ENCODE measurements at places on chromosomes 12 and 14.

DNA sequence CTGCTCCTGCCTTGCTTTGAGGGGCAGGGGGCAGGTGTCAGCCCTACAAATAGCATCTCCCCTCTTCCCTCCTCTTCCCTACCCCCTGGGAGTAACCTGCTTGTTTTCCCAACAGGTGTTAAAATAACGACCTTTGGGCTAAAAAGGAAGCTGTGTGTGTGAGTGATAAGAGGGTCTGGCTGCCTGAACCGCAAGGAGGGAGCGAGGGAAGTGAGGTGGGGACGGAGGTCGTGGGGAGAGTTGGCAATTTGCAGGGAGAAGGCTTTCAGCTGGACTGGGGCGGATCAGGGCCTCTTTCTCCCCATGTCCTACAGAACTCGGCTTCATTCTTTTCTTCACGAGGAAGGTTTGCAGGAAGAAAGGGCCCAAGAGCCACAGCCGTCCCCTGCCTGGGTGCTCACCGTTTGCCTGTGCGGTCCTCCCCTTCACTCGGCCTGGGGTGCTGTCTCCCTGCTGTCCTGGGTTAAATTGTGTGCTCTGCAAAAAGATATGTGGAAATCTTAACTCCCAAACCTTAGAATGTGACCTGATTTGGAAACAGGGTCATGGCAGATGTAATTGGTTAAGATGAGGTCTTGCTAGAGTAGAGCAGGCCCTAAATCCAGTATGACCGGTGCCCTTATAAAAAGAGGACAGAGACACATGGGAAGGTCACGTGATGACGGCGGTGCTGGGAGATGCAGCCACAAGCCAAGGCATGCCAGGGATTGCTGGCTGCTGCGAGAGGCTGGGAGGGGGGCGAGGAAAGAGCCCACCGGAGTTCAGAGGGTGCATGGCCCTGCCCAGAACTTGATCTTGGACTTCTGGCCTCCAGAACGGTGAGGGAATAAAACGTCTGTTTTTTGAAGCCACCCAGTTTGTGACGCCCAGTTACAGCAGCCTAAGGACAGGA lies 38.7 kb upstream of the NCOR2 start:
- no peak for DNase-seq

GRCh38 chr12:102388469-102388868 lies 91.9 kb downstream of the IGF1 start:
- peak; percentile 89 for DNase-seq

GRCh38 chr14:97832776-97833175 lies 1035.6 kb downstream of the VRK1 start:
- DNase-seq: no peak

DNA sequence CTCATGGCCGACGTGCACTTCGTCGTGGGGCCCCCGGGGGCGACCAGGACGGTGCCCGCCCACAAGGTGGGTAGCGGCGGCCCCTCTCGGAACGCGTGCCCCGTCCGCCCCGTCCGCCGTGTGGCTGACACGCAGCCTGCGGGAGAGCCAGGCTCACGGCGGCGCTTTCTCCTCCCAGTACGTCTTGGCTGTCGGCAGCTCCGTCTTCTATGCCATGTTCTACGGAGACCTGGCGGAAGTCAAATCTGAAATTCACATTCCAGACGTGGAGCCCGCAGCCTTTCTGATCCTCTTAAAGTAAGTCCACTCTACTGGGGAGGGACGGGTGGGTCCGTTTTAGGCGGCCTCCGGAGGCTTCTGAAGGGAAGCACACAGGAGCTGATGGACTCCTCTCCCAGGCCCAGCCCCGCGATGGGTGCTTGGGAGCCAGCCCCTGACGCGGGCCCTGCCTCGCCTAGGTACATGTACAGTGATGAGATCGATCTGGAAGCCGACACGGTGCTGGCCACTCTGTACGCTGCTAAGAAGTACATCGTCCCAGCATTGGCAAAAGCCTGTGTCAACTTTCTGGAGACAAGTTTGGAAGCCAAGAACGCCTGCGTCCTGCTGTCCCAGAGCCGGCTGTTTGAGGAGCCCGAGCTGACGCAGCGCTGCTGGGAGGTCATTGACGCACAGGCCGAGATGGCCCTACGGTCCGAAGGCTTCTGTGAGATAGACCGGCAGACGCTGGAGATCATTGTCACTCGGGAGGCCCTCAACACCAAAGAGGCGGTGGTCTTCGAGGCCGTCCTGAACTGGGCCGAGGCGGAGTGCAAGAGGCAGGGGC lies 1.1 kb downstream of the BTBD6 start:
- peak; percentile 40 for DNase-seq

DNA sequence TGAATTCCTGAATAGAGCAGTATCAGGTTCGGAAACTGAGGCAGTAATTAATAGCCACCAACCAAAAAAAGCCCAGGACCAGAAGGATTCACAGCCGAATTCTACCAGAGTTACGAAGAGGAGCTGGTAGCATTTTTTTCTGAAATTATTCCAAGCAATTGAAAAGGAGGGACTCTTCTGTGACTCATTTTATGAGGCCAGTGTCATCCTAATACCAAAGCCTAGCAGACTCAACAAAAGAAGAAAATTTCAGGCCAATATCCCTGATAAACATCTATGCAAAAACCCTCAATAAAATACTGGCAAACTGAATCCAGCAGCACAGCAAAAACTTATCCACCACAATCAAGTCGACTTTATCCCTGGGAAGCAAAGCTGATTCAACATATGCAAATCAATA lies 202.3 kb upstream of the SLC16A7 start:
- peak; percentile 24 for DNase-seq

DNA sequence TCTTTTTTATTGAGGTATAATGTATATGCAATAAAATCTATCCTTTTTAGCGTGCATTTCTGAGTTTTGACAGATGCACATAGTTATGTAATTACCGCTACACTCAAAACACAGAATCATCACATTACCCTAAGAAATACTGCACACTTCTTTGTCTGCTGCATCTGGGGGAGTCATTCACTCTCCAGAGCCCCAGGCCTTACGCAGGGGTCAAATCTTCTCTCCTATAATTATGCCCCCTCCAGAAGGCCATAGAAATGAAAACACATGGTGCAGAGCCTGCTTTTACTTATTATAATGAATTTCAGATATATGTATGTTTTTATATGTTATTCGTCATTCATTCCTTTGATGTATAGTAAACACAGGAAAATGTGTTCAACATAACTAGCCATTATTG lies 296.5 kb upstream of the TMEM132C start:
- no peak for DNase-seq

DNA sequence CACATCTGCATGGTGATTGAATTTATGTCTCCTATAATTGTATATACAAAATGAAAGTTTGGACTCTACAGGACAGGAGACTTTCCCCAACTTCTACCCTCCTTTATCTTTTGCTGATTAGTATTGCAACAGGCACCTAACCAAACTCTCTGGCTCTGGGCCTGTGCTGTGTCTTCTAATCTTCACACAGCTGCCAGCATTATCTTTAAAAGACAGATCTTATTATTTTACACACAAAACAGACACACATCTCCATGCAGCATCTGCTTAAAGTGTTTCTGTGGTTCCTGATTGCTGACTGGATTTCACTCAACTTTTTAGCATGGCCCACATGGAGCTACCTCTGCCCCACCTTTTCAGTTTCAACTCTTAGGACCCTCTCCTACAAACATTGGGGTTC lies 154.9 kb upstream of the PELI2 start:
- DNase-seq: peak; percentile 51

GRCh38 chr14:104604458-104605449 lies at the start of gene TMEM179:
TSS of gene TMEM179 (minus strand) at chr14:104604772. CDS start at chr14:104604741, 31 bp downstream.
- DNase-seq: peak; percentile 14

- DNase-seq: peak; percentile 81
Observed at GRCh38 chr12:124681779-124682391, 114.5 kb upstream of the NCOR2 start.

GRCh38 chr12:113954547-113954946 lies 11.6 kb downstream of the RBM19 start:
- no peak for DNase-seq

DNA sequence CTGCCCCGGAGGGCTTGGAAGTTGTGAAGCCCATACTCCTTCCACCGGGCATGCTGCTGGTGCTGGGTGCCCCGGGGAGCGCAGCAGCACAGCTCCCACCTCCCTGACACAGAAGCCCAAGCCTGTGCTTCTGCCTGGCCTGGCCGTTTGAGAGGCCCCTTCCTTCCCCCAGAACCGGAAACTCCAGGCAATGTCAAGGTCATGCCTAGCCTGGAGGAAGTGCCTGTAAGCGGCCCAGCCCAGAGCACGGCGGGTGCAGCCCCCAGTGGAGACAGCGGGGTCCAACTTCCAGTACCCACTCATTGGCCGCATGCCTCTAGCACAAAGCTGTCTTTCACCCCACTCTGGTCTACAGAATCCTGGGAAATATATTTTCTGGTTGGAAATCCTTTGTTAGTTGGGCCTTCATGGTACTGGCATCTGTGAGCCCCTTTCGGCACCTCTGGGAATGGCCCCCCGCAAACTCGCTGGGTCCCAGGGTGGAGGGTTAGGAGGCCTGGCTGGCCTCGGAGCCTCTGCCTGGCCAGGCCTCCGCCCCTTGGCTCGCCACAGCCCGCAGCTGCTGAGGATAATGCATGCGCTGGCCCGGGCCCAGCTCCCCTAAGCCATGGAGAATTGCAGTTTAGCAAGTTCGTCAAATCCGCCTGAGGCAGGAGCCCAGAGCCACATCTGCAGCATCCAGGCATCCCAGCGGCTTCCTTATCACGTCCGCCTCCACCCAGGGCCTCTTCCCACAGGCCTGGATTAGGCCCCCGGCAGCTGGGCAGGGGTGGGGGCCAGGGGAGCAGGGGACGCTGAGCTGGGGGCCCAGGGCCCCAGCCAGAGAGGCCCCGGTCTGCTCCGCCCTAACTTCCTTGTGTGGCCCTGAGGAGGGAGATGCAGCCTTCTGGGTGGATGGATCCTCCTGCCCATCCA lies 48.9 kb upstream of the DLK1 start:
- peak; percentile 98 for DNase-seq

GRCh38 chr12:68422956-68423574 lies 90.9 kb upstream of the MDM1 start:
- DNase-seq: no peak

GRCh38 chr12:127830065-127830460 lies 436.9 kb upstream of the TMEM132C start:
- DNase-seq: no peak
